Fibroblast of upper back skin (primary cell): ENCODE measurements at places on chromosomes 5 and 9.

DNA sequence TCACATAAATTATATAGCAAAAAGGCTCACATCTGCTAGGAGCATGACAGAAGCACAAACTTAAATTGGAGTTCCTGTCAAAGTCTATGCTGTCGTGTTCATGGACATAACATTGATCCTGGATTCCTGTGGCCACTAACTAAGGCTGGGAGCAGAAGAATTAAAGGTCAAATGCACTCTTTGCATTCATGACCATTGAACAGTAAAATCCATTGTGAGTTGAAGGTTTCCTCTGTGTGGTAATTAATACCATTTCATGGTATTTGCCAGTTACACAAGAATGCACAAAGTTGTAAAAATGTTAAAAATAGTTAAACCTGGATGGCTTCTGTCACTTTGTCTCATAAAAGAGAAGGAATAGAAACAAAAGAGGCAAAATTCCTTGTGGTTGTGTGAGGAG, 242.6 kb downstream of the NPR3 start:
- DNase-seq = peak; percentile 10

- DNase-seq = no peak
These were observed 83.9 kb upstream of the NR5A1 start for GRCh38 chr9:124590889-124591641.

GRCh38 chr5:101437351-101437750, 534.3 kb upstream of the ST8SIA4 start:
- DNase-seq = no peak

GRCh38 chr5:75395277-75395676, 58.3 kb downstream of the HMGCR start:
- no peak for DNase-seq

- DNase-seq = peak; percentile 65
These were observed 1.2 kb upstream of the ADAMTS6 start for GRCh38 chr5:65482736-65483545.

GRCh38 chr9:90593646-90594045, 49.0 kb downstream of the DIRAS2 start:
- no peak for DNase-seq

DNA sequence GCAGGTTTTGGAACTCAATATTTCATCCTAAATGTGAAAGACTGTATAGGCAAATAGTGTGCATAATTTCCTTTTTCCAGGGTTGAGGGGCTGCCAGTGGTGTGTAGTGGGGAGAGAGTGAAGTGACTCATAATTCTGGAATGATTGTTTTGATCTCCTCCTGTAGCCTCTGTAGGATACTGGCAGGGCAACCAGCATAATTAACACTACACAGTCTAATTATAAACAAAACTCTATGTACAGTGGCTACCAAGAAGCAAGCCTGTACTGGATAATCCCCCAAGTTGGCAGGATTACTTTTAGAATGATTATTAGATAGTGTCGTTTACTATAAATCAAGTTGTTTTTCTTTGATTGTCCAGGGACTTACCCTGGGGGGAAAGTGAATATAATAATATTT, 32.2 kb downstream of the LNPEP start:
- DNase-seq = peak; percentile 68

DNA sequence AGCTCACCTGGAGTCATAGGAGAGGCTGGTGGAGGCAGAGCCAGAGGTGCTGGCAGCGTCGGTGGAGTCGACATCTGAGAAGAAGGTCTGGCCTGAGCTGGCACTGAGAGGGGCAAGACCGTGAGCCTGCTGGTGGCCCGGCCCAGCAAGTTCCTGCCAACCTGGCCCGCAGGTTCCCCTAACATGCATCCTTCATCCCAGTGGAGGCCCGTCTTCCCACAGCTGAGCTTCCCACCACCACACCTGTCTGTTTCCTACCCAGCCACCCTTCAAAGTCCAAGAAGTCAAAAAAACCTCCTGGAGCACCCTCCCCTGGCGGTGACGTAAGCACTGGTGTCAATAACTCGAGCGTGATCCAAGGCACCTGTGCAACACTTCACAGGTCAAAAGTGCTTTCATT, 16.9 kb downstream of the PHF19 start:
- DNase-seq = no peak

GRCh38 chr5:137712139-137712667, 23.7 kb downstream of the KLHL3 start:
- peak; percentile 24 for DNase-seq

DNA sequence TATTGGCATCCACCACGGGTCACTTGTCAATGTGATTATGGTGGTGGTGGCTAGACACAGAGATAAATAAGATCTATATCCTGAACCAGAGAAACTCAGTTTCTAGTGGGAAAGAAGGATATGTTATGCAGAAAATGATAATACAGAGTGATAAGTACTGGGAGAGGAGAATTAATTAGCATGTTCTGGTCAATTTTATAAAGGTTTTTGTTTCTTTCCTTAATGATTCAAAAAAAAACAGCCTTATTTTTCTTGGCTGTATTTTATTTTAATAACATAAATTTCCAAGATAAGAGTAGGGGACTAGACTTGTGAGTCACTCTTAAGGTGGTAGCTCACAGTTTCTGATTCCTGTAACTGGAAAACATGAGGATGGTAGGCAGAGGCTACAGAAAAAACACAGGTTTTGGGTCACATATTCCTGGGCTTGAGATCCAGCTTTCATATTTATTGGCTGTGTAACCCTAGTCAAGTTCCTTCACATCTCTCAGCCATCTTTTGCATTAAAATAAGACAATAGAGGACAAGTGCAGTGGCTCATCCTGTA, 350.3 kb upstream of the RPS23 start:
- DNase-seq = no peak

DNA sequence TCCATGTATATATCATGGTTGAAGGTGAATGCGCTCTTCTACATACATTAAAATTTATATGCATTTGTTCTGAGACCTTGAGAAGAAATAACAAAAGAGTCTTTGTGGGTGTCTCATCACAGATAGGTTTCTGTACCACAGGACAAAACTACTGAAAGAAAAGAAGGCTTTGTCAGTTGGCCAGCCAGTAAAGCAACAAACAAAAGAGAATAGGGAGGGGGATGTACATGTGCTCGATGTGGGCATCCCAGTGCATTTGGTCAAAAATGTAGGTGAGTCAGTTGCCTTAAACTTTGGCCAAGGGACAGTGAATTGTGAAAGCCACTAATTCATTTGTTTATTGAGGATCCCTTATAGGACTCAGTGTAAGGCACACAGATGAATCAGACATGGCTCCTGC, 13.3 kb downstream of the RBM18 start:
- no peak for DNase-seq

GRCh38 chr5:18010053-18010452, 375.8 kb downstream of the TAF11L14 start:
- no peak for DNase-seq

GRCh38 chr9:83056174-83056573, 6.8 kb downstream of the RASEF start:
- no peak for DNase-seq

GRCh38 chr9:35257986-35258659, 96.3 kb downstream of the UNC13B start:
- DNase-seq = no peak

- peak; percentile 27 for DNase-seq
These were observed 364.3 kb downstream of the KCNN2 start for GRCh38 chr5:114726131-114726530.

DNA sequence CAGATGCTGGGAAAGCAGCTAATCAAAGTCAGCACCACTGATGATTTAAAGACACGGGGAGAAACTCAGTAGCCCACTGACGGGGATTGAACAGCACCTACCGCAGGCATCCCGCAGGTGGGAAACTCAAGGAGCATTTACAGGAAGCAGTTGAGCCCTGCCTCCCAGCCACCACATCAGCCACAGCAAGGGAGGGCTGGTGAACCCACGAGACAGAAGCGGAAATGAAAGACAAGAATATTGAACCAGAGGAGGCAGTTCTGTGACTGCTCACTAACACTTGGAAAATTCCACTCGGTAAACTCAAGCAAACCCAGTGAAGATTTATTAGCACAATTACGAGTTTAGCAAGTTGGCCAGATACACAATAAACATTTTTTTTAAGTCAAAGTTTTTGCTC, 10.6 kb upstream of the FAM163B start:
- DNase-seq = no peak

GRCh38 chr5:79229357-79230174, 6.4 kb upstream of the JMY start:
- peak; percentile 68 for DNase-seq

- DNase-seq = peak; percentile 90
These were observed 21.9 kb upstream of the MED10 start for GRCh38 chr5:6399980-6400910.

DNA sequence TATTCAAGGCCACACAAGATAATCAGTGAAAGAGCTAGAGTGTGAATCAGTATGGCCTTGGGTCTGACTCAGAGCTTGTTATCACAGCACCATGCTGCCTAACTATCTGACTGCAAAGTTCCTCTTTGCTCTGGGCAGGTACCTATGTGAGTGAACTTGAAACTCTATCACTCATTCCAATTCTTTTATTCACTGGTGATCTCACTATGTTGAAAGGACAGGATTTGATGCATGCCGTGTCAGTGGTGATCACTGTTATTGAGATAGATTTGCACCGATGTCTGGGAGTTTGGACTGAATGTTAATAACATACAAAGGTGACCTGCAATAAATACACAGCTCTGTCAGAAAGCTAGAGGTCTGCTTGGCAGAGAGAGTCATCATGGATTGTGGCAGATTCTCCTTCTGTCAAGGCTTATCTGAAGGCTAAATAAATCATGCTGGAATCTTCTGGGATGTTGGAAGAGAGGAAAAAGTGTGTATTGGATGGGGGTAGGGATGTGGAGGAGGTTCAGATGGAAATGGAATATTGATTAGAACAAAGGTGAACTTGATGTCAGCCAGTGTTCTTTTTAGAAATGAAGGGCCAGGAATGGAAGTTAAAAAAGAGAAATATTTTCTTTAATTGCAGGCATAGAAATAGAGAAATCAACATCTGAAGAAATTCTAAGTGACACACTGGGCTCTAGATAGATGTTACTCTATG, 91.8 kb upstream of the TNC start:
- peak; percentile 81 for DNase-seq

- DNase-seq = no peak
These were observed 283.4 kb downstream of the GAS1 start for GRCh38 chr9:86663905-86664304.

DNA sequence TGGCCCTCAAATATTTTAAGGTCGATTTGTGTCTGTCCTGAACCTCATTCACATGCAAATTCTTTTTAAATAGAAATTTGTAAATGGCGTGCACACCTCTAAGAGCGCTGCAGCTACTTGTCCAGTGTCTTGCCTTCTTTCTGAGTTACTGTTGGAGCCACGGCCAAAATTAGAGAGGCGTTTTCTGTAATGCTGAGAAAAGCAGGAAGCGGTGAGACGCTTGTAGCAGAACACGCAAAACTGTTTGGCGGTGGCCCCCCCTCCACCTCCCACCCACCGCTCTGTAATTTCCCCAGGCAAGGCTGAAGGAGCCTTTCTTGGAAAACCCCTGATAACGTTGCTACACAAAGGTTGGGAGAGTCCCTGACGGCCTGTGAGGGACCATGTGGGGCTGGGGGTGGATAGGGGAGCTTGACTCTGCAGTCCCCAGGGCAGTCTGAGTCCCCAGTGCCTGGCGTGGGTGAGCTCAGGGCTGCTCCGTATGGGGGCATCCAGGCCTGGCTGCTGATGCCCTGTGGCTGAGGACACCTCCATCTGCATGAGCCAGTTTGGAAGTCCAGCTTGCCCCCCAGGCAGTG, 96.5 kb downstream of the GADD45G start:
- no peak for DNase-seq

DNA sequence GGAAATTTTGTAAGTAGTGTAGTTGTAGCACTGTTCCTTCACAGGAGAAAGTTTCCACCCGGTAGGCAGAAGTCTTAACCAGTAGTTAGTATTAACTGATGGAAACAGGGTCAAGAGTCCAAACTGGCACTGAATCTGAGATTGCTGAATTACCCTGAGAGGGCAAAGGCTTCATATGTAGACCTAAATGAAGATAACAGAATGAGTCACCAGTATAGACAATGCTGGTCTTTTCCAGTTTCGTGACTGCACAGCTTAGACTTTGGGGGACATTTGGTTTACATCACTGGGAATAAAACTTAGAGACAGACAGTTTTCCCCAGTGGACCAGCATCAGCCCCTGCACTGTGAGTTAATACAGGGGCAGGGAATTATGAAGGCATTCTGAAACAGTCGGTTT, 60.5 kb downstream of the PCSK5 start:
- no peak for DNase-seq

- no peak for DNase-seq
These were observed 39.1 kb upstream of the ANKRD31 start for GRCh38 chr5:75275756-75276155.

DNA sequence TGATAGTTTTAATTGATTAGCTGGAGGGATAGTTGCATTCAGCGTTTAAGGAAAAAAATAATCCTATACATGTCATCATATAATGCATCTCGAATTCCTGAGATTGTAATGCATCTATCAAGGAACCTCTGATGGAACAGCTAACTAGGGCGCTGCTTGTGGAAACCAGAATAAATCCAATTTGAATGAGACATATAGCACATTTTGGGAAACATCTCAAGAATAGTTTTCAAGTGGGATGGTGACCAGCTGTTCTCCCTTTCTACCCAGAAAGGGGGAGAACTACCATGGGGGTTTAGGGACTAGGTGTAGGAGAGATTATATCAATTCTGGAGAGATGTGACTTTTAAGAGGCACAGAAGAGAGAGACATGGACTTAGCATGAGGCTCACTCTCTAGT, 319.3 kb upstream of the BRINP1 start:
- DNase-seq = no peak

DNA sequence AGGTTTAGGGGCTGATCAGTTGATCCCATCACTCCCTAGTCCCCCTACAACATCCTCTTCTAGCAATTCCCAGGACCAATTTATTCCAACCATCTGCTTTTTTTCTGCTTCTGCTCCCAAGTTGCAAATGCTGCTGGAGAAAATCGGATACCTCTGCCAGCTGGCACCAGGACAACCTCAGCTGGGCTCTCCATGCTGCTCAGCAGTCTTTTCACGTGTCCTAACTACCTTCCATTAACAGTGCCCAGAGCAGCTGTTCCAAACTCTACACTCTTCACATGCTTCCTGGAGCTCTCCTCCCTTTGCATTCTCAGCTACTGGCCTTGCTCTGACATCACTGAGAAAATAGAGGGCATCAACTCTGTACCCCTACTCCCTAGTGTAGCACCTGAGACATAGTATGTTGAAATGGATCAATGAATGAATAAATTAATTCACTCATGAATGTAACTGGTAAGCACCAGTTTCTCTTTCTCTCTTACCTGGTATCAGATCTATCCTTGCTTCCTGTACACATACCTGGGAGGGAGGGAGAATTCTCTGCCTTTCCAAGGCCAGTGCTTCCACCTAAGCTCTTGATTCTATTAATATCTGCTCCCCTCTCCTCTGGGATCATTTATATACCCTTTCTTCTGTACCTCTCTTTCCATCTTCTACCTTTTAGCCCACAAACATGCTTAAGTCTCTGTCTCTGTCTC, 191.0 kb downstream of the RAB3C start:
- no peak for DNase-seq

- DNase-seq = peak; percentile 38
These were observed 509.7 kb downstream of the PSAT1 start for GRCh38 chr9:78806492-78807160.

DNA sequence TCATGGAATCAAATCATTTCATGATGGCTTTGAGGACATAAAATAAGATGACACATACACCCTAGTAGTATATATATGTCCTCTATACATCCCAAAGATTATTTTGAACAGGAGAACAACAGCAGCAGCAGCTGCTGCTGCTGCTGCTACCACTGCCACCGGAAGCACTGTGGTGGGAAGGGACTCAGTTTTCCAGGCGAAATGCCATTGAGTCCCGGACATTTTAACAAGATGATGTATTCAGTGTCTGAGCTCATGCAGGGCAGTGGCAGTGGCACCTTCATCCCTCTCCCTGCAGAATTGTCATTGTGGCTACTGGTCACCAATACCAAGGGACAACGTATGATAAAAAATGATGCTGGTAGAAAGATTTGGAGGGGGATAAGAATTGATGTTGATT, 151.3 kb downstream of the CHSY3 start:
- DNase-seq = no peak
